Pancreas (tissue), 10 donors: ENCODE measurements at places on chromosomes 5 and 9. TPM values are rescaled to one million over a fixed set of nuclear protein-coding genes. Genes with fewer than 3 reads are reported as not detected.

DNA sequence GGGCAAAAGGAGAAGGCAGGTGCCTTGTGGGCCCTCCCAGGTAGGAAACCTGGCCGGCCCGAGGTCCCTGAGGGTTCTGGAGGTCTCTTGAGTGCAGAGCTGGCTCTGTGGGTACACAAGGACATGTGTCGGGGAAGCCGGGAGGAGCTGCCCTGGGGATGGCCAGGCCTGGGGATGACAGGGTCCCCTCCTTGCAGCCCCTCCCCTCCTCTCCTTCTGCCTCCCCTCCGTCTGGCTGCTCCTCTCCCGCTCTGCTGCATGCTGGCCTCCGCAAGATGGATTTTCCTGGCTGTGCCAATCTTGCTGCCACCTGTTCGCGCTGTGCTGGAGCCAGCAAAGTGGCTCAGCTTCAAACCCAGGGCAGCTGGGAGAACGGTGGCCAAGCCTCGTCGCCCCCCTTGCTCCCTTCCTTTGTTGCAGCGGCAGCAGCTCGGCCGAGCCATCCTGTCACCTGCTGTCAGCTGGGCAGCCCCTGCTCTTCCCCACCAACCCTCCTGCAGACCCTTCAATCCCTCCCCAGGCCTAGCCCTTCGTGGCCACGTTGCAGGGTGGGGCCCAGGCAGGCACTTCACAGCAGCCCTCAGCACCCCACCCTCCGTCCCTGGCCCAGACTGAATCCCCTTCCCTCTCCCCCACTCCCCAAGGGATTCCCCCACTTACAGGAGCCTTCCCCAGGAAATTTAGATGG, 17.6 kb upstream of the UNC5A start:
- no peaks in the 10 kb centered on the region for H3K36me3 ChIP-seq
- no peak for DNase-seq
- H3K4me1 ChIP-seq = no peaks in the 10 kb centered on the region
- no peak overlapping the region for H3K27ac ChIP-seq
- no peaks in the 10 kb centered on the region for H3K27me3 ChIP-seq

- DNase-seq = peak; percentile 87
- no peaks in the 10 kb centered on the region for H3K36me3 ChIP-seq
- peak overlapping the region; percentile 88 for H3K27ac ChIP-seq
- H3K4me1 ChIP-seq = peaks cover 51% of the 10 kb centered on the region
Measured at GRCh38 chr5:1129711-1130055, 17.8 kb upstream of the SLC12A7 start.

DNA sequence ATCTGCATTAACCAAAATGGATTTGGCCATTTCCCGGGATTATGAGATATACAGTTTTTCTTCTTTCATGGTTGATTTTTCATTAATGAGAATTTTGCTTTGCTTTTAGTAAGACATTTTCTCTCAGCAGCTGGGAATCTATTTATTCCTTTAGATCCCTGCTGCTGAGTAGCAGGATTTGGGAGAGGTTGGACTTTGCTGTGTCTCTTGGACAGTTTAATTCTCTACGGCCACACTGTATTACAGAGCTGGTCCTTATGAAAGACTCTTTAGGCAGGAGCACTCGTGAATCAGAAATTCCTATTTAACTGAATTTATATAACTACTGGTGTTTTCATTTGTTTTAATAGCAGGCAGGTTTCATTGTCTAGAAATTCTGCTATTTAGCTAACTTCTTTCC, 1.6 kb downstream of the UNC13B start:
- no peak overlapping the region for H3K27ac ChIP-seq
- no peaks in the 10 kb centered on the region for H3K36me3 ChIP-seq
- H3K4me1 ChIP-seq = peaks cover 14% of the 10 kb centered on the region
- H3K27me3 ChIP-seq = no peaks in the 10 kb centered on the region

DNA sequence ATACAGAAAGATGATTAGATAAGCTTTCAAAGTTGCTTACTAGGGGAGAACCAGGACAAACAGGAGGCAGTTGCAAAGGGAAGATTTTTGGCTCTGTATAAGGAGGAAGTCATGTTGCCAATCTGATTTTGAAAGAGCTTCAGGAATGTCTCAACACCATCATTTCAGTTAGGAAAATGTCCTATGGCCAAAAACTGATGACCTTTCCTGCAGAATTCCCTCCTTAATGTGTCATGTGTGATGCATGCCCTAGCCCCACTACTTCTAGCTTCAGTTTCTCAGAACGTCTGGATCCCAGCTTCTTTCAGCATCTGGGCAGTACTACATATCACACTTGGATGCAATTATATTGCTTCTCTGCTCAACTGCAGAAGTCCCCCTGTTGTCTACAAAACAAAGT, 211.5 kb upstream of the NREP start:
- H3K27me3 ChIP-seq = no peaks in the 10 kb centered on the region
- H3K4me1 ChIP-seq = no peaks in the 10 kb centered on the region
- no peak for DNase-seq
- H3K36me3 ChIP-seq = no peaks in the 10 kb centered on the region

- no peak for DNase-seq
- no peaks in the 10 kb centered on the region for H3K4me1 ChIP-seq
- H3K27me3 ChIP-seq = no peaks in the 10 kb centered on the region
- no peaks in the 10 kb centered on the region for H3K36me3 ChIP-seq
- H3K27ac ChIP-seq = no peak overlapping the region
Measured at GRCh38 chr5:112279082-112279481, 140.0 kb downstream of the EPB41L4A start.

GRCh38 chr9:106420511-106420944, 442.4 kb upstream of the ZNF462 start:
- H3K36me3 ChIP-seq = no peaks in the 10 kb centered on the region
- H3K4me3 ChIP-seq = no peak overlapping the region
- no peak overlapping the region for H3K27ac ChIP-seq
- H3K27me3 ChIP-seq = no peaks in the 10 kb centered on the region

GRCh38 chr9:89317282-89317681, 1.0 kb upstream of the SECISBP2 start:
- peaks cover 13% of the 10 kb centered on the region for H3K4me1 ChIP-seq
- no peak for DNase-seq
- H3K4me3 ChIP-seq = no peak overlapping the region
- H3K27ac ChIP-seq = no peak overlapping the region

DNA sequence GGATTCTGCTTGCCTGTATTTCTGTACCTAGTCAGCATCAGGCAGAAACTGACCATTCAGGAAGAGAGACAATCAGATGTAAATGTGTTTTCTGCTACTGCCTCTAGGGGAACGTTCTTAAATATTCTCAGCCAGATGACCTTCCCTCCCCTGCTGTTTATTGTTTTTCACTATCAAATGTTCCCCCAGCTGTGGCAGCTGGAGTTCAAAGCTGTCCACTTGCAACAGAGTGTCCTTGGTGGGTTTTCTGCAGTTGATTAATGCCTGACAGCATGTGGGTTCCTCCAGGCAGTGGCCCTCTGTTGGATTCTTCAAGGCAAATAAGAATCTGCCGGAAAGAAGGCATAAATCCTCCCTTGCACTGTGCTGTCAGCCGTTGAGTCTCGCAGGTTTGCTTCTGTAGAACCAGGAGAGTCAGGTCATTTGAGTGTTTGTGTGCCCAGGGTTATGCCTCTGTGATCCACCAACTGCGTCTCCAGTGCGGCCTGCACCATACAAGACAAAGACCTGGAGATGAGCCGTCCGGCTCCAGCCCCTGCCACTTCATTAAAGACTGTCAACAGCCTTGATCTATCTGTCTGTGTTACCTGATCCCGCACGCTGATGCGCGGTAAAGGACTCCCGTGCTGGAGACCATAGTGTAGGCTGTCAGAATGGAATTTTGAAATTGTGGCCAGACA, 203.4 kb downstream of the GADD45G start:
- H3K4me1 ChIP-seq = no peaks in the 10 kb centered on the region
- H3K36me3 ChIP-seq = no peaks in the 10 kb centered on the region
- no peak for DNase-seq

DNA sequence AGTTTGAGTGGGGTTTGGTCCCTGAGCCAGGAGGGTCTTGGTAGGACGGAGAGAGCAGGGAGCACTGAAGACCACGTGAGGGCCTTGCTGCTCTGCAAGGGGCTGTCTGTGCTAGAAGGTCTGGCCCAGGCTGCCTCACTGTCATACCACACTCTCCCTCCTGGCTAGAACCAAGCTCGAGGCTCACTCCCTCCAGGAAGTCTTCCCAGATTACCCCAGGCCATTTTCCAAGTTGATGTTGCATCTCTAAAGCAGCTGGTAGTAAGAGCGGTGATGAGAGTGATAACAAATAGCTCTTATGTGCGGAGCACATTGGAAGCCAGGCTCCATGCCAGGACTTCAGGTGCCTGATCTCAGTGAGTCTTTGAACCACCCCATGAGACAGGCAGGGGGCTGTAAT, 6.6 kb downstream of the MYMK start:
- no peaks in the 10 kb centered on the region for H3K36me3 ChIP-seq
- H3K4me3 ChIP-seq = no peak overlapping the region
- DNase-seq = no peak

GRCh38 chr5:100758780-100759179, 144.3 kb downstream of the ST8SIA4 start:
- H3K27ac ChIP-seq = no peak overlapping the region
- no peaks in the 10 kb centered on the region for H3K27me3 ChIP-seq
- no peak overlapping the region for H3K4me3 ChIP-seq
- no peaks in the 10 kb centered on the region for H3K36me3 ChIP-seq
- no peaks in the 10 kb centered on the region for H3K4me1 ChIP-seq

DNA sequence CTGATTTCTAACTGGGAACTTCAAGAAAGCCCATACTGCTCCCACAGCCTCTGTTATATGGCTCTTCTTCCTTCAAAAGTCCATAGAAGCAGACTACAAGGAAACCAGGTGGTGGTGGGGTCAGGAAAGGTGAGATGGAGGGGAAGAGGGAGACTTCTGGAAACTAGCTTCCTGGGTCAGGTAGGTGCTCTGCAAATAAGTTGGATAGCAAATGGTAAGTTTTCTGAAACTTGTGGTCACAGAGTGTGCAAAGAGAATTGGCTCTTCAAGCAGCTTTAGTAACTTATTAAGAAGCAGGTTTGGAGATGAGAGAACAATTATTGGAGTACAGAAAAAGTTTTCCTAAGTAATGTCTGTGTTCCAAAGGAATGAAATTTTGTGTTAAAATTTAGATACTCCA, 316.9 kb downstream of the ADGRV1 start:
- no peaks in the 10 kb centered on the region for H3K36me3 ChIP-seq
- no peak for DNase-seq

DNA sequence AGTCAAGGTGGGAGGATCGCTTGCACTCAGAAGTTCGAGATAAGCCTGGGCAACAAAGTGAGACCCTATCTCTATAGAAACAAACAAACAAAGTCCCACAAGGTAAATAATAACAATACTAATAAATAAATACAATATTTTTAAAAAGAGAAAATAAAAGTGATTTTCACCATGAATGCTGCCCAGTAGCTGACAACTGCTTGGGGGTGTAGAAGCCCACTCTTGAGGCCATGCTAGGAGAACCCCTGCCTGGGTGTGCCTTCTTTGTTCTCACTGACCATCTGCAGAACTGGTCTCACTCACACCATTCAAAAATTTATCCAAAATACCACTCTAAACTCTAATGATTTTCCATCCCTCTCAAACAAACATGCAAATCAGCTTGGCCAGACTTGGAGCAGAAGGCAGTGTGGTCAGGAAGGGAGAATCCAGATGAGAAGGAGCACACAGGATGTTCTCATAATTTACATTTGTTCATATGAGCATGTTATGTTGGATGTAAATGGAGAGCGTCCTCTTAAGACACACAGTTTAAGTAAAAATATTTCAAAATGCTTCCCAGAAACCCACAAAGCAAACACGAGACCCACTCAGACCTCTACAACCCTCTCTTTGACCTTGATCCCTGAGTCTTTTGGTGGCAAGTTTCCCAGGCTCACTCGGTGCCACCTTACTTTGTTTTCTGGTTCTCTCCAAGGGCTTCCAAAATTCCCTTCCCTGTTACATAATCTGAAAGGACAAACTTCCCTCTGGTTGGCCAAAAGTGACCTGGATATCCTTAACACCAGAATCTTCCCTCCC, 7.9 kb upstream of the RAI14 start:
- no peaks in the 10 kb centered on the region for H3K27me3 ChIP-seq
- no peaks in the 10 kb centered on the region for H3K4me1 ChIP-seq
- H3K4me3 ChIP-seq = no peak overlapping the region
- no peak for DNase-seq
- H3K27ac ChIP-seq = no peak overlapping the region

- no peaks in the 10 kb centered on the region for H3K27me3 ChIP-seq
- no peak overlapping the region for H3K27ac ChIP-seq
- no peaks in the 10 kb centered on the region for H3K4me1 ChIP-seq
- H3K36me3 ChIP-seq = no peaks in the 10 kb centered on the region
- H3K4me3 ChIP-seq = no peak overlapping the region
- no peak for DNase-seq
Measured at GRCh38 chr9:99101271-99101670, 3.6 kb upstream of the TGFBR1 start.

DNA sequence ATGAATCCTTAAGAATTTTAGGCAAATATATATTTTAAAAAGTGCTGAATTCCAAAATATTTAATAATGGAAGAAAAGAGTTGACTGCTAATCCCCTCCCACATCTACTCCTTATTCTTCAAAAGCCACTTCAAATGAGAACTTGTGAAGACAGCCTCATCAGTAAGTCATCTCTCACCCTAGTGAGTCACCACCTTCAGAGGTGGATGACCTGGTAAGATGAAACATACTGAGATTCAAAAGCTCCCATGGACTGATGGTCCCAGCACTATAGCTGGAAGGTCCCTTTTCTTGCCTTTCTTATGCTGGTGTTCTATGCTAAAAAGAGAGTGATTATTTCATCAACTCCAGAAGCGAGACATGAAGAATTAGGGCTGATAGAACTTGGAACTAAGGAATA, 37.8 kb upstream of the SPDL1 start:
- DNase-seq = no peak
- no peak overlapping the region for H3K27ac ChIP-seq
- no peak overlapping the region for H3K4me3 ChIP-seq
- no peaks in the 10 kb centered on the region for H3K27me3 ChIP-seq
- no peaks in the 10 kb centered on the region for H3K36me3 ChIP-seq

- no peak overlapping the region for H3K27ac ChIP-seq
- no peaks in the 10 kb centered on the region for H3K27me3 ChIP-seq
- no peak for DNase-seq
- no peaks in the 10 kb centered on the region for H3K36me3 ChIP-seq
Measured at GRCh38 chr5:127741412-127741811, 38.2 kb downstream of the CCDC192 start.

Gene CYSTM1
- total RNA-seq = 60.0 TPM

Gene RFX3
- 5.9 TPM for total RNA-seq

Gene PLAC8L1
- total RNA-seq = not detected

Gene SLC34A3
- 0.12 TPM for total RNA-seq

Gene PCDHGA10
- total RNA-seq = 2.3 TPM

Gene GKAP1
- 5.5 TPM for total RNA-seq

Gene WNK2
- total RNA-seq = 96.1 TPM

Gene SPATA31C1
- total RNA-seq = not detected

Gene CDC20B
- total RNA-seq = not detected
